Type B pancreatic cell (in vitro differentiated cells): ENCODE measurements at places on chromosomes 4 and X. TPM values are rescaled to one million over a fixed set of nuclear protein-coding genes. Genes with fewer than 3 reads are reported as not detected.

The BEX2 gene
- 24.3 and 39.4 TPM in 2 replicates for total RNA-seq

The CCNB3 gene
- total RNA-seq: 0.39 and 0.83 TPM in 2 replicates

The F9 gene
- 0.24 and 0.36 TPM in 2 replicates for total RNA-seq

The ADH1B gene
- total RNA-seq: 2.2 and 6.1 TPM in 2 replicates

The VCX3B gene
- total RNA-seq: not detected in 2 replicates

The MAMLD1 gene
- total RNA-seq: 3.0 and 7.0 TPM in 2 replicates

The SMIM31 gene
- not detected in 2 replicates for total RNA-seq

The DMRTC1B gene
- total RNA-seq: 1.9 and 2.2 TPM in 2 replicates

The NLGN4X gene
- 18.1 and 51.5 TPM in 2 replicates for total RNA-seq

The TMEM154 gene
- 11.1 and 70.9 TPM in 2 replicates for total RNA-seq

The CYBB gene
- total RNA-seq: 0.17 TPM in 2 replicates

The FSTL5 gene
- total RNA-seq: 3.6 and 9.5 TPM in 2 replicates

The RBPJ gene
- 61.5 and 95.4 TPM in 2 replicates for total RNA-seq

The LRCH2 gene
- total RNA-seq: 4.8 and 12.5 TPM in 2 replicates

The IL2RG gene
- total RNA-seq: 1.5 and 5.2 TPM in 2 replicates

The C4orf54 gene
- 0.05 TPM in 1 of 2 replicates, not detected in the other for total RNA-seq

GRCh38 chrX:71550578-71550977 lies 17.7 kb downstream of the OGT start:
- DNase-seq: no peak

- no peak for DNase-seq
Observed at GRCh38 chrX:151750511-151750910, 16.0 kb downstream of the CNGA2 start.

GRCh38 chrX:3648084-3648483 lies 65.4 kb downstream of the PRKX start:
- DNase-seq: no peak

DNA sequence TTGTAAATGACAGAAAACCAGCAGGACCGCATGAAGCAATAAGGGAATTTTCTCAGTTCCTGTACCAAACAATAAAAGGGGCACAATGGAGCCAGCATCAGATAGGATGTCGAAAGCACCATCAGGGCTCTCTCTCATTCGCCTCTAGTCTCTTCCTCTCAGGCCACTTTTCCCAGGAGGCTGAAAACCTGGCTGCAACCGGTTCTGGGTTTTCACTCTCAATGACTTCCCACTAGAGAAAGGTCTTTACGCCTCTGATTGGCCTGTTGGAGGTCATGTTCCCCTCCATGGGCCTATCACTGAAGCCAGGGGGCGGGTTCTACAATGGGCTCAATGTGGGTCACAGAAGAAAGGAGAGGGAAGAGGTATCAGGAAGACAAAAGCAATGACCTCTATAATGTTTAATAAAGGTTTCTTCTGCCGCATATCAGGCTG lies 29.3 kb downstream of the ZNF827 start:
- DNase-seq: no peak

- DNase-seq: no peak
Observed at GRCh38 chr4:140994015-140994414, 139.3 kb downstream of the RNF150 start.

DNA sequence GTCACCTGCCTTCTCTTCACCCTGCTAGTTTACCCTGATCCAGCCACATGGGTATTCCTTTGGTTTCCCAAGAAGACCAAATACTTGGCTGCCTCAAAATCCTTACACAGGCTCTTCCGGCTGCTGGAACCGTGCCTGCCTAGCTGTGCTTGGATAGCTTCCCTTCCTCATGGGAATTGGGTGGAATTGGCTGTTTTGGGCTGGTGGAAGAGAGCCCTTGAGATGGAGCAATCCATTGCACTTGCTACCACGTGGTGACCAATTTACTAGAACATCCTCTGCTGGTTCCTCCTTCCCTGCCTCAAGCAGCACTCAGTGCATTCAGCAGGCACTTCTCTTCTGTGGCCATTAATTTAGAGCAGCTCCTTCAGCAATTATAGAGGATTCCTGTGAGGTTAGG lies 119.3 kb upstream of the AP1S2 start:
- DNase-seq: no peak

DNA sequence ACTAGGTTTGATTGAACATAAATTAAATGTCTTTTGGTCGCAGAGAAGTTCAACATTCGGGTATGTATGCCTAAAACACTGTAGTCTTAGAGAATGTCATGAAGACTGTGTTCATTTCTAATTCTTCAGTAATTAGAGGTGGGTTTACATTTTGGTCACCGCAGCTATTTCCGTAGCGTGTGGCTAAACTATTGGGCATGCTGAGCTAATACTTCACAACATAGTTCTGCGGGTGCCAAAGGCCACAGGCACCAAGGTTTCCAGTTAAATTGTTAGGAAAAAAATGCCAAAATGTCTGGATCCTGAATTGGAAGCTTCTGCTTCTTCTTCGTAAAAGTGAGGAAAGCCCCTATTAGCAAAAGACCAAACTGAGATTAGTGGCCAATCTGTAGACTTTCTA lies 25.1 kb downstream of the SMIM31 start:
- DNase-seq: no peak

DNA sequence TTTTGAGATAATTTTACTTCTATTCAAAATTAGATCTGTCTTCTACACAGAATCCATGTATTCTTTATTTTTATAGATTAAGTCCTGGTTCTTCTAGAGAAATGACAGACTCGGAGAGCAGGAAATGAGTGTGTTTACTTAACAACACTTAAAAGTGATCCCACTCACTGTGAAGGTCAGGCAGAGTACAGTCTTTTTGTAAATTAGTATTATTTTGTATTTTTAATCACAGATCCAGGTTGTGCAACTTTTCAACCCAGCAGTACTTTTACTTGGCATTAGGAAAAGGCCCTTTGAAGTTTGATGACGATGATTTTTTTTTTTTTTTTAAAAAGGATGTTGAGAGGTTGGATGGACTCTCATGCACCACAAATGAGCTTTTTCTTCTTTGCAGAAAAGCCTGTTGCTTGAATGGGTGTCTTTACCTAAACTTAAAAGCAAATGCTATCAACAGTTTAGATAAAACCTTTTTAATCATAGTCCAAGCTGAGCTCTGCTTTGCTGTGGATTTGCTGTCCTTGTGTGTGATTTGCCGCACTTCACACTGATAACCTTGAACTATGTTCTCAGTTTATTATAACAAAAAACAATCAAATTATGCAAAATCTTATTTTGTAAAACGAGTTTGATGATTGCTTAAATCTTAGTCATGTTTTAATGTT lies 114.1 kb downstream of the MXRA5 start:
- DNase-seq: no peak

GRCh38 chr4:120754590-120754989 lies 167.9 kb downstream of the PRDM5 start:
- no peak for DNase-seq

GRCh38 chrX:7852166-7852565 lies 9.2 kb downstream of the VCX start:
- DNase-seq: no peak

GRCh38 chr4:185730387-185730786 lies 81.6 kb downstream of the SORBS2 start:
- no peak for DNase-seq

GRCh38 chrX:106716463-106716862 lies 10.0 kb upstream of the RNF128 start:
- DNase-seq: no peak

DNA sequence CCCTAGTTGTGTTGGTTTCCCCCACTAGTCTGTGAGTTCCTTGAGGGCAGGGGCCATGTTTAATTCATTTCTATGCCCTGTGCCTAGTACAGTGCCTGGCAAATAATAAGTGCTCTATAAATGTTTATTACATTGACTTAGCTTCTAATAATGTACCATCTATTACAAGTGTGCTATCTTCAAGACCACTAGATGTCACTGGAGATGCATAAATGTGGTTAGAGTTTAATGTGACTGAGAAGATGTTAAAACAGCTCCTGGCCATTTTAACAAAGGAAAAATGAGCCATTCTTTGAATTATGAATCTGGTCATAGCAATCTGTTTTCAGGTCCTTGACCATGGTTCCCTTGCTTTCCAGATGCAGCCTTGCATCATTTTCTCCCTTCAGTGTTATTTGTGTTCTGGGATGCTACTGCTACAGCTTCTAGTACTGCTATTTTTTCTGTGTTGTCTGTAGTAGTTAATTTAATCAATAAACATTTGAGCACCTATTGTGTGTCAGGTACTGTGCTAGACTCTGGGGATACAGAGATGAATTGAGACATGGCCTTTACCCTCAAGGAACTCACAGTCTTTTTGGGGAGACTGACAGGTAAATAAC lies 43.2 kb downstream of the SLC9A6 start:
- no peak for DNase-seq

DNA sequence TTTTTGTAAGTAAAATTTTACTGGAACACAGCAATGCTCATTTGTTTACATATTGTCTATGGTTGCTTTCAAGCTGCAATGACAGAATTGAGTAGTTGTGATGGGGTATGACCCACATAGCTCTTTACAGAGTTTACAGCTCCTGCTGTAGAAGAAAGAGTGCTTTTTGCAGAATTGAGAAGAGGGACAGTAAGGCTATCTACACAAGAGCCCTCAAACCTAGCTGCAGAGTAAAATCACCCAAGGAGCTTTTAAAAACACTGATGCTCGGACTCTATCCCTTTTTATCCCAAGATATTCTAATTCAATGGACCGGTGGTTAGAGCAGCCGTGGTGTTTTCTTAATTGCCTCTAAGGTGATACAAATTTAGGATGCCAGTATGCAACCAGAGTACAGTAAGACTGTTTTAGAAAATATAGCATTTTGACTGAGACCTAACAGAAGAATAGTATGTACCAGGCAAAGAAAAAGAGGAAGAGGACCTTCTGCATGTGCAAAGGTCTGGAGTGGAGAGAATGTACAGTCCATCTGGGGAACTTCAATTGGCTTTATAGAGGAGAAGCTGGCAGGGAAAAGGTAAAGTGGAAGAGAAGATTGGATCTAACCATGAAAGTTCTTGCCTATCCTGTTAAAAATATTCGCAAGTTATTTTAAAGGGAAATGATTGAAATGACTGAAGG lies 663.6 kb upstream of the CPEB2 start:
- no peak for DNase-seq

DNA sequence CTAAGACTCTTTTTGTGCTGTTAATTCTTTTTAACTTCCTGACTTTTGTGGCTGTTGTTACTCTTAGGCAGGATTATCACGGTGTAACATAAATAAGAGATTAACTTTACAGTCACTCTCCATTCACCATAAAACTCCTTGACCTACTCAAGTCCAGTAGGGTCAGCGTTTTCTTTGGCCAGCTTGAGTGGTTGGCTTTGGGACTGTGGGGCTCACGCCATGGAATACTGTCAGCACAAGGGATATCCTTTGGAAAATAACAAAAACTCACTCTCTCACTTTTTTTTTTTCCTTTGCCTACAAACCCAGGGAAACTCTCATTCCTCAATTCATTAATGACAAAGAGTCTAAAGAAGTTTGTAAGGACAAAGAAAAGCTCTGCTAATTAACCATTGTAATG lies 89.4 kb upstream of the TLL1 start:
- DNase-seq: no peak

- DNase-seq: no peak
Observed at GRCh38 chrX:4110964-4111363, 397.5 kb upstream of the PRKX start.

DNA sequence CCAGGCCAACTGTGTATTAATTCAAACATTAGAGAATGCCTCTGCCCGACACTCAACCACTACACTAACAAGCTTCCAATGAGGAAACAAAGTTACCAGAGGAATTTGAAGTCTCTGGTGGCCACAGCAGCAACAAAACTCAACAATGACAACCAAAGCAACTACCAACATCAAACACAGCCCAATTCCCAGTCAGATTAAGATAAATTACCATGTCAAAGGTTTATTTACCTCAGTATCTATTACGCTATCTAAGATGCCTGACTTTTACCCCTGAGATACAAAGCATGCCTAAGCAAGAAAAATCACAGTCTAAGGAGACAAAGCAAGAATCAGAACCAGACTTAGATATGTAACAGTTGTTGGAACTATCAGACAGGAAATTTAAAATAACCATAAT lies 230.1 kb upstream of the FTHL17 start:
- DNase-seq: no peak

- DNase-seq: no peak
Observed at GRCh38 chr4:84917086-84917821, 49.2 kb downstream of the WDFY3 start.

DNA sequence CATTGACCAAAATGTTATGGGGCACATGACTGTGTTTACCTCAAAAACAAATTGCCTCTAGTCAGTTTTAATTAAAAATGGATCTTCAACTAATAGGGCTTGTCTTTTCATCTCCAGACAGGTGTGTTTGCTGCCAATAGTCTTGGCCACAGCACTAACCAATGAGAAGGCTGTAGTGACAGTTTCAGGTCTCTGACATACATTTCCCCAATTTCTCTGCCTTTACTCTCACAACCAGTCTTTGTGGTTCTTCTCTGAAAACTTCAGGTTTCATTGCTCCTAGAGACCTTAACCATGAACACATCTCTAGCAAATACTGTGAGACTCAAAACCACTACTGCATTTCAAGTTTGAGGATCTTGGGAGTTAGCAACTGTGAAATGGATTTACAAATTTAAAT lies 3.5 kb upstream of the EDNRA start:
- no peak for DNase-seq

DNA sequence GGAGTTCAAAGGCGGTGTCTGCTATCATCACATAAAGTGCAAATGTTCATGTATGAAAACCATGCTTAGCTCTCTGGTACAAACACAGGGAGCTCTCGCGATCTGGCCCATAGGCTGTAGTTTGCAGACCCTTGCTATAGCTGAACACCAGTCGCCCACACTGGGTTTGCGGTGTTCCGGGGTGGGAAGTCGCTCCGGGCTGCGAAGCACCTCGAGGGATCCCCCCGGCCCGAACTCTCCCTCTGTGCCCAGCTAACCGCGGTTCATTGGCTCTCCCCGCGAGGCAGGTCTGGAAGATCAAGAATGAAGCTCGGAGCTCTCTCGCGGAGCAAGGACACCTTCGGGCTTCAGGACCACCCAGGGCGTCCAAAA lies 341 bp upstream of the PRPS2 start:
- no peak for DNase-seq

GRCh38 chrX:17828171-17828570 lies 32.9 kb downstream of the RAI2 start:
- no peak for DNase-seq

DNA sequence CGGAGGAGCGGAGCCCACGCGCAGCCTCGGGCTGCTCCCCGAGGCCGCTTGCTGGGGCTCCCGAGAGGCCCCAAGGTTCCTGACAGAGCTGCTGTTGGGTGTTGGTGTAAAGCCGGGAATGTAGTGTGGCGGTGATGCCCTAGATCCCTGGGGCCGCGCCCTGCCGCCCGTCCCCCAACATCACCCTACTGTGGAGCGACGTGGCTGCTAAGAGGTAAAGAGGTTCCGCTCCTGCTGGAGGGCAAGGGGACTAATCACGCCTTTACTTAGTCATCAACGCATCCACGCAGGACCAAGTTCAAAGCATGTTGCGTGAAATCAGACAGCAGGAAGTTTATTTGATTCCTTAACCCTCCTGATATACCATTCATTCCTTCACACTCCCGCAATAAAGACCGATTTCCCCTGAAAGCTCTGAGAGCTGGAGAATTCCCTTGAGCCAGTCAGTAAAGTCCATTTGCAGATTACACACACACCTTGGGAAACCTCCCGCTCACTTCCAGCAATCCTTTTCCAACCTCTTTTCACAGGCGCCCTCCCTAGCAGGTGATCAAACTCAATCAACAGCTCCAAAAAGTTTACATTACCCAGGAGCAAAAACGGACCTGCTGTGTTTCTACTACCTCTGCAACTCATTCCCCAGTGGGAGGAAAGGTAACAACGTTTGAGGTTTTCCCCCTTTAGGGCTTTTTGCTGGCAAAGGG lies 579 bp upstream of the GABRA2 start:
- no peak for DNase-seq
